ENCODE measurements at places on chromosomes 2 and 18. TPM values are rescaled to one million over a fixed set of nuclear protein-coding genes. Genes with fewer than 3 reads are reported as not detected.

- H3K27ac ChIP-seq, result no peak overlapping the region
- H3K4me3 ChIP-seq, result no peak overlapping the region
- no peaks in the 10 kb centered on the region for H3K4me1 ChIP-seq
- H3K36me3 ChIP-seq, result no peaks in the 10 kb centered on the region
- DNase-seq, result no peak
- H3K27me3 ChIP-seq, result no peaks in the 10 kb centered on the region
Measured at GRCh38 chr2:211957799-211958198, 580.8 kb downstream of the ERBB4 start.

Gene LCT
- 0.07 TPM for total RNA-seq

GRCh38 chr18:69622184-69622583 is 221.5 kb downstream of the DOK6 start:
- no peak overlapping the region for H3K4me3 ChIP-seq
- H3K36me3 ChIP-seq, result no peaks in the 10 kb centered on the region
- no peak overlapping the region for H3K27ac ChIP-seq
- DNase-seq, result no peak
- no peaks in the 10 kb centered on the region for H3K27me3 ChIP-seq

Gene CD8B2
- not detected for total RNA-seq

DNA sequence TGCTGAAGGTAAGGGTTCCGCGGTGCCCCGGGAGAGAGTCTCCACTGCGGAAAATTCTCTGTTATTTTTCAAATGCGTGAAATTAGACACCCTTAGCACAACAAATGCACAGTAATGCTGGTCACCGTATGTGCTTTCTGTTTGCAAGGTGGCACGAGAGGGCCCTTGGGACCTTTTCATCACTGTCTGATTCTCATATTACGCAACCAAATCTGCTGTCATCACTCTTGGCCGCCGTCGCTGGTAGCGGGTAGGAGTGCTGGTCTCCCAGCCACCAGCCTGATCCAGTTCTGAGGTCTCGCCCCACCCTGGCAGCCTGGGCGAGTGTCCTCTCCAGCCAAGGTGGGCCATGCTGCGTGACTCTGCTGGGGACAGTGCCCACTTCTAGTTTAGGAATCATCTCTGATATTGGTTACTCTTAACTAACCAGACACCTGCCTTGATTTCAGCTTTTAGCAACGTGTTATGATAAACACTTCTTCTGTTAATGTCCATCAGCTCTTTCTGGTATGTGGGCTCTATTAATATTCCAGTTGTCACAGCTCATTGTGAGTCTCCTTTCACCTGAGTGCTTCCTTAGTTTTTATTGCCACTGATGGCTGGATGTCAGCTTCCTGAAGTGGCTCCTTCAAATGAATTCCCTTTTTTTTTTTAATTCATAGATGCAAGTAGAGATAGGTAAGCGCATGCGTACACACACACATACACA is 199.4 kb downstream of the GBX2 start:
- no peak for DNase-seq
- H3K27ac ChIP-seq, result no peak overlapping the region
- H3K4me1 ChIP-seq, result no peaks in the 10 kb centered on the region
- H3K27me3 ChIP-seq, result peaks cover 7% of the 10 kb centered on the region
- no peak overlapping the region for H3K4me3 ChIP-seq
- no peaks in the 10 kb centered on the region for H3K36me3 ChIP-seq

DNA sequence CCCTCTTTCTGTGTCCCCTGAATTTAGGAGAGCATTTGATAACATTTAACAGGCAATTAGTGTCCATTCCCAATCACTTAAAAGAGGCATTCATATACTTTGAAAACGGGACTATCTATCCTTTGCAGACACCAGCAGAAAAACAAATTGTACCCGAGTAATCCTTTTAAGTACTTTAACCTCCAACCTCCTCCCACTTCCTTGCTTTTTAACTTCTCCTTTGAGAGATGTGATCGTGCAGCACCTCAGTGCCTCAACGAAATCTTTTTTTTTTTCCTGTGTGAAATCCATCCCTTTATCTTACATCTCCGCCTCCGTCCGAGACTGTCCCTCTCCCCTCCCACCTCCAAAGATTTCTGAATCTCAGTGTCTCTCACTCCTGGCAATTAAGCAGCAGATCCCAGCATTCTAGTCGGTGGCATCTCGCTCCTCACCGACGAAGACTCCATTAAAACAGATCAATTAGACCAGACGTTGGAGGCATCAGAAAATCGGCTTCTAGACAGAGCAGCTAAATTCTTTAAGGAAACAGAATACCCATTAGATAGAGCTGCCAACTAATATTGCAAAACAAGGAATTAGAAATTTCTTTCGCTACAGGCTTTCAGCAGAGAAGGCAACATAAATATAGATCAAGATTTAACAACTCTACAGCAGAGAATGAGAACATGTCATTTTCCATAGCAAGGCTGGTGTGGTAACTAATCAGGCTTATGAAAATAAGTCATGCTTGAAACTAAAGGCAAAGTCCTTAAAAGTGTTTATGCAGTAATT is 1.9 kb upstream of the TMEFF2 start:
- H3K36me3 ChIP-seq, result no peaks in the 10 kb centered on the region
- no peak overlapping the region for H3K27ac ChIP-seq
- peaks cover 26% of the 10 kb centered on the region for H3K4me1 ChIP-seq
- peaks cover 52% of the 10 kb centered on the region for H3K27me3 ChIP-seq
- no peak for DNase-seq

- peaks cover 13% of the 10 kb centered on the region for H3K27me3 ChIP-seq
- DNase-seq, result no peak
- H3K4me1 ChIP-seq, result no peaks in the 10 kb centered on the region
- no peak overlapping the region for H3K27ac ChIP-seq
- no peaks in the 10 kb centered on the region for H3K36me3 ChIP-seq
- H3K4me3 ChIP-seq, result no peak overlapping the region
Measured at GRCh38 chr2:224268441-224268840, 133.5 kb downstream of the FAM124B start.

DNA sequence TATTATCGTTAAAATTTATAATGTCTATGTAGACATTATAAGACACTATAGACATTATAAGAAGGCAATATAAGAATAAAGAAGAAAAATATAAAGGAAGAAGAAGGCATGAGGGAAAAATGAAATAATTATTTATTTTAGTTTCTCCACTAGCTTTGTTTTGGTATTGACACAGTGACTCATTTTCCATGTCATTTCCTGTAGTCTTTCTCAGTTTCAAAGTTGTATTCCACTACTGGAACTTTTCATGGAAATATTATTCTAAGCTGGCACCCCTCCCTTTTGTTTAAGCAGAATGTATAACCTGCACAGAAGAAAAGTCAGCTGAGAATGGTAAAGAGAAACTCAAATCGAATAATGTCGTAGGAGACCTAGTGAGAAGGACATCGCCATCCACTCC is 234.2 kb upstream of the NETO1 start:
- H3K4me3 ChIP-seq, result no peak overlapping the region
- no peaks in the 10 kb centered on the region for H3K36me3 ChIP-seq
- H3K4me1 ChIP-seq, result no peaks in the 10 kb centered on the region
- H3K27me3 ChIP-seq, result no peaks in the 10 kb centered on the region
- DNase-seq, result no peak

Gene SPEG
- total RNA-seq, result 1.4 TPM

GRCh38 chr18:43534511-43534910 is 257.2 kb upstream of the SYT4 start:
- H3K27ac ChIP-seq, result no peak overlapping the region
- no peaks in the 10 kb centered on the region for H3K36me3 ChIP-seq
- H3K4me3 ChIP-seq, result no peak overlapping the region

DNA sequence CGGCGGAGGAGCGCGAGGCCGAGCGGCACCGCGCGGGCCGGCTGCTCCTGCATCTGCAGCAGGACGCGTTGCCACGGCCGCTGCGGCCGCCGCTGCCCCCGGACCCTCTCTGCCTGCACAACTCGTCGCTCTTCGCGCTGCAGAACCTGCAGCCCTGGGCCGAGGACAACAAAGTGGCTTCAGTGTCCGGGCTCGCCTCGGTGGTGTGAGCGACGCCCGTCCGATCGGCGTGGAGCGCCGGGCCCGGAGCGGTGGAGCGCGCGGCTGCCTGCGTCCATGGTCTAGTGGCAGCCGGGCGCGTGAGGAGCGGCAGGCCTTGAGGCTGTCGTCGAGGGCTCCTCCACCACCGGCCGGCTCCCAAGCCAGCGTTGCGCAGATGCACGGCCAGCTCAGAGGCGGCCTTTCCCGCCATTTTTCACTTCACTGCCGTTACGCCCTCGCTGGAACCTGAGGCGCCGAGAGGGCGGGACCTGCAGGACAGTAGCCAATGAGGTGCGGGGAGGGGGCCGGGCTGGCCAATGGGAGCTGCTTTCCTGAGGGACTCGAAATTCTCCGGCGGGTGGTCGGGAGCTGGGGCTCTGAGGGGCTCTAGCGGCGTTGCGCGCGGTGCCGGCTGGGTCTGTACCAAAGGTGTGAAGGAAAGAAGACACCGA is 1.9 kb downstream of the TLX2 start:
- H3K4me1 ChIP-seq, result peaks cover 17% of the 10 kb centered on the region
- H3K27ac ChIP-seq, result no peak overlapping the region
- H3K36me3 ChIP-seq, result peaks cover 1% of the 10 kb centered on the region
- peaks cover 70% of the 10 kb centered on the region for H3K27me3 ChIP-seq

DNA sequence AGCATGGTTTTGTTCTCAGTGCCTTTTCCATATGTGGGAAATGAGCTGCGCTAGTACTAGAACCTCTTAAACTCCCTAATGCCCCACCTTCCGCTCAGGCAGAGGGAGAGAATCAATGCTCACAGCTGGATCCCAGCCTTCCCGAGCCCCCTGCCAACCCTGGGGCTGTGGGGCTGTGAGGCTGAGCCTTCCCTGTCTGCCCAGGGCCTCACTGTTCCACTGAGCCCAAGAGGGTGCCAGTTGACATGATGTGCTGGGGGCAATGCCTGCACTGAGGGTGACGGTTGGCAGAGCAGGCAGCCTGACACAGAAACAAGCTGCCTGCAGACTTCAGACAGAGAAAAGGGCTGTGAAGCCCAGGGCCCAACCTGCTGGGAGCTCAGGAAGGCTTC is 602.4 kb upstream of the RAB6C start:
- no peaks in the 10 kb centered on the region for H3K36me3 ChIP-seq
- DNase-seq, result no peak
- no peak overlapping the region for H3K4me3 ChIP-seq

DNA sequence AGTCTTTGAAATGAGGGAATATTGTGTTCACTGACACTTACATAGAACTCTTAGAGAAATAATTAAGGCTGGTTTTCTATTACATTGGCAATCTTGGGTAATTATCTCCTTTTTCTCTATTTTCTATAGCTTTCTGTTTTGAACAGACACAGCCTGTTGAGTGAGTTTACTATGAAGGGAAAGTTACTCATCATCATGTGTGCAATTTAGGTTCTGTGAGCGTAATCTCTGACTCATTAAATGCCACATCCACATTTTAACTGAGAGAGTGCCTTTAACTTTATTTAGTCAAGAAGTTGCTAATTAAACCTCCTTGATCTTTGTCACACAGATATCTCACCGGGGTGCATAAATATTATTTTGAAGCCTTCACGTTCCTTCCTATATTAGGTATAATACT is 174.0 kb upstream of the SLC8A1 start:
- no peak overlapping the region for H3K27ac ChIP-seq
- H3K4me1 ChIP-seq, result no peaks in the 10 kb centered on the region
- no peak for DNase-seq
- H3K4me3 ChIP-seq, result no peak overlapping the region
- H3K27me3 ChIP-seq, result no peaks in the 10 kb centered on the region

- no peak overlapping the region for H3K4me3 ChIP-seq
- no peak for DNase-seq
- H3K27ac ChIP-seq, result no peak overlapping the region
- no peaks in the 10 kb centered on the region for H3K4me1 ChIP-seq
- no peaks in the 10 kb centered on the region for H3K27me3 ChIP-seq
Measured at GRCh38 chr18:27366151-27366550, 181.0 kb upstream of the CHST9 start.

All from activated naive CD4-positive, alpha-beta T cell treated with anti-CD3 and anti-CD28 coated beads for 36 hours (primary cell).